AG20443 (cell line): ENCODE measurements at places on chromosomes 11 and 22.

DNA sequence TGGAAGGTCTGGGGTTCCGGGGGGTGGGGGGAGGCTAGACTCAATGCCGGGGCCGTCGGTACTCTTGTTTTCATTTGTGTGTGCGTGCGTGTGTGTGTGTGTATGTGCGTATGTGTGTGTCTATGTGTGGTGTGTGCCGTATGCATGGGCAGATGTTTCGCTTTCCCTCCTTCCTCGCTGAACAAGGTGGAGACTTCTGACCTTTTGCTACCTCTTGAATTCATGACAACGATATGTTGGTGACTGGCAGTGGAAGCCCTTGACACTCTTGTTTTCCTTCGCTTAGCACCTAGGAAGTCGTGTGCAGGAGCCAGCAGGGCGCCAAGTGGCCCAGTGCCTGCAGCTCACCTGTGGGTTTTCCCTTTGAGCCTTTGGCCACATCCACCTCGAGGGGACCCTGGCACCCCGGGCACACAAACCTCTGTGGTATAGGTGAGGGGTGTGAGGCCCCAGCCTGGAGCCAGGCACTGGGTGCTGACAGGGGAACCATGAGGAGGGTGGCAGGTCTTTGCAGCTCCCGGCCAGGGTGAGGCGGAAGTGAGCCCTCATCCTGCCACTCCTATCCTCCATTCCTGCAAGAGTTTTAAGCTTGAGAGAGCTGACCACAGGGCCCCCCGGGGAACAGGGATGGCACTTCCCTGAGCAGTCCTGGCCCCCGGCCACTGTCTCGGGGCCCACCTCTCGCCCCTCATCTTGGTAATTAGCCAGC, 19.3 kb upstream of the TMEM191C start:
- DNase-seq: no peak

GRCh38 chr22:19607192-19608002, 83.2 kb upstream of the CLDN5 start:
- no peak for DNase-seq

GRCh38 chr22:29266564-29267461, 968 bp downstream of the RHBDD3 start:
- DNase-seq: no peak

GRCh38 chr11:44831605-44832394, 105.0 kb downstream of the TSPAN18 start:
- no peak for DNase-seq

DNA sequence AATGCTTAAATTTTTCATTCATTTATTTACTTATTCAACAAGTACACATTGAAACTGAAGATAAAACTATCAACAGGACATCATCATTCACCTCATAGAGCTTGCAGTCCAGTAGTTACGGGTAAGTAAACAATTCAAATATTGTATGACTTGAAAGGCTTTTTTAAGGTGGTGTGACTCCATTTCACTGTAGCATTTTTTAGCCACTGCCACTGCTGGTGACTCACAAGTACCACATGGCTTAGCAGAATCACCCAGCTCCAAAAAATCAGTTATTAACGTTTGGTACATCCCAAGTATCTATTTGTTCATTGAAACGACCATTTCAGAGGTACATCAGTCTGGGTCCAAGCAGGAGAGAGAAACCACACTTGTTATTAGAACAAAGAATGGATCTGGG, 427.9 kb upstream of the DDI1 start:
- DNase-seq: peak; percentile 20
